ENCODE measurements at places on chromosomes 5 and 9.

DNA sequence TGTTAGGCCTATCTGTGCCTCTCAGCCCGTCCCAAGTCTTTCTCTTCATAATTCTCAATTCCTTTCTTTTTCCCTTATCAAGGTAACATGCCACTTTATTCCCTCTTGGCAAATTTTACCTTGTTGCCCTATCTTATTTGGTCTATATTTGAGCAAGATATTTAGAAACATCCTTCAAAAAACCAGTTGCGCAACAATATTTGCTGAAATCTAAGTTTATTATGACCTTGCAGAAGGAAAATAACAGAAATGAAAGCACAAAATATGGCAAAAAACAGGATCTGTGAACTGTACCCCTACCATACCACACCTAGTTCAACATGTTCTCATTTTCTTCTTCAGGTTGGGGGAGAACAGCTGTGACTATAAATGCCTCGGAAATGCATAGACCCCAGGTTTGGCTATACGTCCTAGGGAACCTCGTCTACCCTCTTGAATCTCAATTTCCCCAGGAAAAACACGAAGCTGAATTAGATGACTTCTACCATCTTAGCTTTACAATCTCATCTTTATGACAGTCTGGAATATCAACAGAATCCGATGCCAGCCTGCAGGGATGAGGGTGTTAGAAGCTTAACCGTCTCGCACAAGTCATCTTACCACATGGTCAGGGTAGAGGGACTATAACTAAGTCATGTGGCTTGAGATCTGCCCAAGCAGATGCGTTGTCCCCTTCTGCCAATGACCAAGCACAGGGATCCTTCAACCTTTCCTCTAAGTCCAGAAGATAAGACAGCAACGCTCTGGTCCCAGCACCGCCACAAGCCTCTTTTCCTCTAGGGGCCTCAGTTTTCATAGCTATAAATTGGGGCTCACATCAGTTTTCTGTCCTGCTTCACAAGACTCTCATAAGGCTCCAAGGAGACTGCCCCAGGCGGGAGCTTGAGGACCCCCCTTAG is 1.3 kb downstream of the LCP2 start:
- DNase-seq = no peak

GRCh38 chr9:27933210-27934025 is 360.1 kb upstream of the C9orf72 start:
- DNase-seq = no peak

DNA sequence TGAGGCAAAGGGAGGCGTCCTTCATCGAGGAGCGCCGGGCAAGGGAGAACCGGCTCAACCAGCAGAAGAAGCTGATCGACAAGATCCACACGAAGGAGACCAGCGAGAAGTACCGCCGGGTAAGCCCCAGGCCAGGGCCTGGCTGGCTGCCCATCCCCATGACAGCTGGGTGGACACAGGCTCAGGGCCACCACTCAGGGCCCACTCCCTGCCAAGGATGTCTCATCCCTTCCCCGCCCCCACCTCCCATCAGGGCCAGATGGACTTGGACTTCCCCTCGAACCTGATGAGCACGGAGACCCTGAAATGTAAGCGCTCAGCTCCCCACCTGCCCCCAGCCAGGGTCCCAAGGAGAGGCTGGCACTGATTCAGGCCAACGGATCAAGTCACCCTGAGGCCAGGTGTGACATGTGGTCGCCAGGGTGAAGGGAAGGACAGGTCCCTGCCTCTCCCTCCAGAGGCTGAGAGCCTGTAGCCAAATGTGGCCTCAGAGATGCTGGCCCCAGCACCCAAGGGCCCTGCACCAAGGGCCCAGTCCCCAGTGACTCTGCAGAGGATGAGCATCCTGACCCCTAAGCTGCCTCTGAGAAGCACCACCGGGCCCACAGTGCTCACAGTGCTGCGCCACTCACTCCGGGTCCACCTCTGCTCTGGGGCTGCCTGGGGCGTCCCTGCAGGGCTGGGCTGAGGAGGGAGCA is 3.1 kb upstream of the RABL6 start:
- DNase-seq = no peak

- DNase-seq = no peak
Measured at GRCh38 chr5:143372187-143372829, 31.2 kb downstream of the NR3C1 start.

- DNase-seq = no peak
Measured at GRCh38 chr9:126569036-126569435, 44.7 kb upstream of the LMX1B start.

DNA sequence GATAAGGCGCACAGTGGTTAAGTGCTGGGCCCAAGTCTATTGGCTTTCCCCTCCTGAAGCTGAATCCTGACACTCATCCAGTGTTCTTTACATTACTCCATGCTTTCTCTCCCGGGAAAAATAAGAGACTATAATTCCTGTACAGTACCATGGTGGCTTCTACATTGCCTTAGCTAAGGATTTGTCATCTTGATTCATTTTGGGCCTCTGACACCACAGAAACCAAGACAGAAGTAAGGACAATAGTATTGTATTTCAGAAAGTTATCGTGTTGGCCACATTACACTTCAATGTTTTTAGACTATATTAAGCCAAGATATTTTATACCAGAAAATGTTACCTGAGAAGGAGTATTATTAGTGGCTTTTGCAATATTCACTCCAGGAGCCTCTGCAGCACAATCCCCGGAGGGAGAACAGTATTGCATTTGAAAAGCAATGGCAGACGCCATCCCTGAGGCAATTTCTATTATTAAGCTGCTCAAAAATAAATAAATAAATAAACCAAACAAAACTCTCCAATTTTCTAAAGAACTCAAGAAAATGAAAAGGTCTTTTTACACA is 267.9 kb downstream of the ENC1 start:
- no peak for DNase-seq

GRCh38 chr5:156949424-156949823 is 13.6 kb downstream of the TIMD4 start:
- DNase-seq = peak; percentile 39

DNA sequence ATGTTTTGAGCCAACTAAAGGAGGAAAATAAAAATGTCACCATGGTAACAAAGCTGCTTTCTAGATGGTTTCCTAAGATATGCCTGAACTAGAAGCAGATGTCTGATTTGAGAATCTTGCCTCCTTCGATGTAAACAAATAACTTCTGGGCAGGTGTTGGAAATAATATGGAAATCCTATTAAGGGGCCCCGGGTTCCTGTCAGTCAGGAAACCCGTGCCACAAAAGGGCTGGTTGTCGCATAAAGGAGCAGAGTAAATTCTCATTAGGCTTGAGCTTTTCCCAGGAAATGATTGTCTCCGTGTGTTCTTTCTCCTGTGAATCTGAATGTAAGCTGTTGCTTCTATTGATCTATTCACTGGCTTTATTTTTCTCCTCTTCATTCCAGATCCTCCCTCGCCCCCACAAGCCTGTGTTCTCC is 90.8 kb downstream of the TLE4 start:
- DNase-seq = no peak

GRCh38 chr9:4740388-4740637 is 689 bp downstream of the AK3 start:
- peak; percentile 2 for DNase-seq

- no peak for DNase-seq
Measured at GRCh38 chr9:91760906-91761305, 189.1 kb downstream of the ROR2 start.

GRCh38 chr5:881551-881935 is 11.1 kb downstream of the BRD9 start:
- no peak for DNase-seq

DNA sequence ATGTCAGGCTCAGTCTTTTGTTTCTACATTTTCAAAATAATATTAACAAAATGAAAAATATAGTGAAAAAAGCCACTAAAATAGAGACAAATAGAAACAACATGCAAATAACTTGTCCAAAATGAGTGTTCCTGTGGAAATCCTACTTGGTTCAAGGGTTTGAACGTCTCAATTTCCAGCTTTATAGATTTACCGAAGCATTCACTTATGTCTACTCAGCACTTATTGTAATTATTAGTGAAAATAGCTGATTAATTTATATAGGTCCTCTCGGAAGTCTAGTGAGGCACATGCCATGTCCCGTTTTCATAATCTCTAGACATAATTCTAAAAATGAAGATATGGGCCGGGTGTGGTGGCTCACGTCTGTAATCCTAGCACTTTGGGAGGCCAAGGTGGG is 99.9 kb upstream of the NFIB start:
- no peak for DNase-seq

DNA sequence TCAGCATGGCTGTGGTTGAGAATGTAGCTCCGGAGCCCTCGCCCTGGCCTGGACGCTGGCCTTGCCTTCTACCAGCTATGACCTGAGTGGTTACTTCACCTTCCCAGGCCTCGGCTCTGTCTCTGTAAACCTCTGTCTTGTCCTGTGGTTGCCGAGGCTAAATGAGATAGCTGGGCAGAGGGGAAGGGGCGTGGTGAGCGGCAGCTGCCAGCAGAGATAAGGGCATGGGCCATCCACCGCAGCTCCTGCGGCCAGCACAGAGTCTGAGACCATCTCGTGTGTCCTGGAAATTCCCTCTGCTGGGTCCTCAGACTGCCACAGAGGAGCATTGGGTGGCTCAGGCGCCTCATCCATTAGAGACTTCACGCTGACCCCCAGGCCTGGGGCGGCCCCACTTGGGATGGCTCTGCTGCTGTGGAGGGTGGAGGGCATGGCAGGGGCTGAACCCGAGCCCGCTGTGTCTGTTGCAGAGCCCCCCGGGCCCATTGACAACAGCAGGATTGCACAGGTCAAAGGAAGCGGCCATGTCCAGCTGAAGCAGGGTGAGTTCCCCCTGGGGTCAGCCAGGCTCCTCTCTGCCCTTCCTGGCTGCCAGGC is 43.9 kb downstream of the USP20 start:
- no peak for DNase-seq

GRCh38 chr9:93668261-93668871 is 92.0 kb downstream of the PHF2 start:
- DNase-seq = no peak

DNA sequence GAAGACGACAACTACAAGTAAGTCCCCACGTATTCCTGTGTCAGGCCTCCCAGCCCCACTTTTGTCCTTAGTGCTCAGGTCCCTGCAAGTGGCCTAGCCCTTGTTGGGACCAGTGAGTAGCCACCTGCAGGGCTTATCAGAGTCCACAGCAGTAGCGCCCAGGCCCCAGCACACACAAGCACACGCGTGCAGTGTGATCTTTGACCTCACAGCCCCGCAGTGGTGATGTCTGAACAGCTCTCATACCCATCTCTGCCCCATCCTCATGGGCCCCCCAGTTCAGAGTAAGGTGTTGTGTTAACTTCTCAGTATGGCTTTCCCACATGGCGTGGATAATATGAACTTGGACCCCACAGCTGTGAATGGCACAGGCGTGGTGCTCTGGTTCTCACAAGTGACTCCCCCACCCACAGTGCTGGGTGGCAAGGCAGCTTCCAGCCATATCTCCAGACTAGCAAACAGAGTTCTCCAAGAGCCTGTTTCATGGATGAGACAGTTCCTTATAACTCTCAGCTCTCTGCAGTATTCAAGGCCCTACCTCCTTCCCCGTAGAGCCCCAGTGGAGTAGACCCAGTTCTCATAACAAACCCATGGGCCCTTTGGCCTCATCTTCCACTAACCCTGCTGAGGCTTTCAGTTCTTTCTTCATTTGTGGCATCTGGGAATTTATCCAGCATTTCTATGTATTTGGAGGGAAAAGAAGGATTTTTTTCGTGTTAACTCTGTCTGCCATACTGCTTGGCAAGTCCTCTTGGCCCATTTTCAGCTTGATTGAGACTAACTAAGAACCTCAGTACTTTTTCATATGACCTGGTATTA is 46.5 kb upstream of the ANGPTL2 start:
- DNase-seq = no peak

- no peak for DNase-seq
Measured at GRCh38 chr9:15543047-15543813, 9.6 kb upstream of the CCDC171 start.

DNA sequence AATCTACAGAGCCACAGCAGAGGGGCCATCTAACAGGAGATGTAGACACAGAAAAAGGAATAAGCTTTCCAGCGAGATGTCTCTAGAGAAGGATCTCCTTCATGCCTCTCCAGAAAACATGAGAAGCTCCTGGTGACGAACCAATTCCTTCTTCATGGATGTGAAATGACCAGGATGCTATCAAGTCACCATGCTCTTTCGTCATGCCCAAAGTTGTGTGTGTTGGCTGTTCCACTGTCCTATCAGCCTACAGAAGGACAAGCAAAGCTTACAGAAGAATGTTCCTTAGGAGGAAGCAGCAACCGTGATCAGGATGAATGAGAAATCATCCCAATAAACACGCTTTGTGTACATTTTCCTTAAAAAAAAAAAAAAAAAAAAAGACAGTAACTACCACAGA is 54.4 kb downstream of the ALDH7A1 start:
- DNase-seq = no peak

- no peak for DNase-seq
Measured at GRCh38 chr9:76609285-76610010, 150.5 kb downstream of the GCNT1 start.
